ENCODE measurements at places on chromosomes 1 and 21.

DNA sequence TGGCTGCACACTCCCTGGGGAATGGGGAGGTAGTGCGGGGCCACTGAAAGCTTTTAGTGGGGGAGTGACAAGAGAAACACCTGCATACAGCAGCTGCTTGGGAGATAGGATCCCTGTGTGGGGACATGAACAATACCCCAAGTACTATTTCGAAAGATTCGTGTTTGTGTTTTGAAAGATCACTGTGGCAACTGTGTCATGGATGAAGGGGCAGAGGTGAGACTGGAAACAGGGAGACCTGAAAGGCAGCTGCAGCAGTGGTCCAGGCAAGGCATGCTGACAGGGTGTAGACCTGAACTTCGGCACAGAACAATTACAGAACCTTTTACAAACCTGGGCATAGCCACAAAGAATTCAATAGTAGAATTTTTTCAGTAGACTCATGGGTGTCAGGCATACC is 32.9 kb downstream of the TENT5C start:
- no peak for DNase-seq

GRCh38 chr1:226576601-226577000 is 28.0 kb downstream of the STUM start:
- DNase-seq, result no peak

DNA sequence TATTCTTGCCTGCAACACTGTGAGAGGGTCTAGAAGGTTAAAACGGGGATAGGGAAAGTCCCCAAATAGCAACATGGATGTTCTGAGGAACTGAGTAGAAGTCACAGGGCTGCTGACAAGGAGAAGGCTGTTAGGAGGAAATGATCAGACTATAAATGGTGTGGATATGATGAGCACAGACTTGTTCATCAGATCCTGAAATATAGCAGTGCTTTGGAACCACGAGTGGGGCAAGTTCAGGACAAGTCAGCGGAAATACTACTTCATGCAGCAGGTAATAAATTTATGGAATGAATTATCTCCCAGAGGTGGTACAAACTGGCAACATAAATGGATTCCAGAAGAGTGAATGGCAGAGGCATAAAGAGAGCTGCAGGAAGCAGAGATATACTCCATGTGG is 3.2 kb upstream of the KIAA0040 start:
- DNase-seq, result no peak

GRCh38 chr21:46149205-46149901 is 6.0 kb downstream of the FTCD start:
- DNase-seq, result no peak

GRCh38 chr1:33401471-33401870 is 29.4 kb downstream of the PHC2 start:
- no peak for DNase-seq

GRCh38 chr1:94434365-94435045 is 16.3 kb downstream of the ABCD3 start:
- no peak for DNase-seq

DNA sequence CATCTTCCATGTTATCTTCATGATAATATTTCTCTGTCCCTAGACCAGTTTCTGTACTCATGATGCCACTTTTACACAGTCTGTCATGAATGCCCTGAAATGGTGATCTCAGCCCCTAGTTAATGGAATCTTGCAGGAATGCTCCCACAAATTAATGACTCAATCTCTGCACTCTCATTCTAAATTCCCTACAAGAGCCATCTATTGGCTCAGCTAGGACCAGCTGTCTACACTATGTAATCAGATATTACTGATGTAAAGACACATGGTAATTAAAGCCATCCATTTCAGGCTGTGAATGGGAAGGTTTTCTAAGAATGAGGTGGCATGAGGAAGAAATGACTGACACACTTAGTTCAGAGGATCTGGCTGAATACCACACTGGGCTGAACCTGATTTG is 199.1 kb upstream of the KCND3 start:
- no peak for DNase-seq

GRCh38 chr1:107365527-107366240 is 224.8 kb downstream of the NTNG1 start:
- DNase-seq, result no peak

DNA sequence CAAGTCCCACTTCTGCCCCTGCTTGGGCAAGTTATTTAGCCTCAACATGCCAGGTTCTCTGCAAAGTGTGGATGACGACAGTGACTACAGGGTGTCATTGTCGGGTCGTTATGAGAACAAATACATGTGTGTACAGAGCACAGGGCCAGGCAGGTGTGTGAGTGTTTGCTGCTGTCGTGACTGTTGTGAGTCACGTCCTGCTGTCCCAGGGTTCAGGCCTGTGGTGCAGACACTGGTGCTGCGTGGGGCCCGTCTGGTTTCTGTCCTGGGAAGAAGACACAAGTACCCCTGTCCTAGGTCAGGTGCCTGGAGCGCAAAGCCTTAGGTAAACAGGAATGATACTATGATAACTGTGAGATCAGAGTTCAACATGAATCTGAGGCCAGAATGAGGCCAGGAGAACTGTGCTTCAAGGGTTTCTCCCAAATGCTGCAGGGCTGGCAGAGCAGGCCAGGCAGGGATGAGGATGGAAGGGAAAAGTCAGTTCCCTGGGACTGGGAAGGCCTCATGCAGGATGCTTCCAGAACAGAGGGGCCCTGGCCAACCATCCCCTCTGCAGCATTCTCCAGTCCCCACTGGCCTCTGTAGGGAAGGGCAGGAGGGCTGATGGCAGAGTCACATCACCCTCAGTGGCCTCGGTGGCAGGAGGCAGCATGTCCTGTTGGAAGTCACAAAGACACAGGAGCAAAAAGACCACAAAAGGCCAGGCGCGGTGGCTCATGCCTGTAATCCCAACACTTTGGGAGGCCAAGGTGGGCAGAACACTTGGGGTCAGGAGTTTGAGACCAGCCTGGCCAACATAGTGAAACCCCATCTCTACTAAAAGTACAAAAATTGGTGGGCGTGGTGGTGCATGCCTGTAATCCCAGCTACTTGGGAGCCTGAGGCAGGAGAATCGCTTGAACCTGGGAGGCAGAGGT is 15.7 kb downstream of the GPR157 start:
- DNase-seq, result no peak

DNA sequence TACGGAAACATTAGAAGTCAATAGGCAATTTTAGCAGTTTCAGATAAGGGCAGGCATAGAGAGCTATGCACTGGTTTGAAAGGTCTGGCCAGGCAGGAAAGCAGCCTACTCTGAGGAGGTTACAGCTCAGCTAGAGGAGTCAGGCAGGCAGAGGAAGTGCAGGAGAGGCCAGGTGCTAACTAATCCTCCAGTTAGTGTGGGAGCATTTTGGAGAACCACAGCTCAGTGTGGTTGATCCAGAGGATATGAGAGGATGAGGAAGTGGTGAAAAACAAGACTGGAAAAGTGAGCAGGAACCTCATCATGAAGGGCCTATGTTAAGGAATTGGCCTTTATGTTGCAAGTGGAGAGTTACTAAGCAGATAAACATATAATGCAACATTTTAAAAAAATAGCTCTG is 282.4 kb upstream of the SGIP1 start:
- DNase-seq, result peak; percentile 48

- no peak for DNase-seq
These were observed 3.3 kb upstream of the ATP6V1G3 start for GRCh38 chr1:198543670-198544260.

DNA sequence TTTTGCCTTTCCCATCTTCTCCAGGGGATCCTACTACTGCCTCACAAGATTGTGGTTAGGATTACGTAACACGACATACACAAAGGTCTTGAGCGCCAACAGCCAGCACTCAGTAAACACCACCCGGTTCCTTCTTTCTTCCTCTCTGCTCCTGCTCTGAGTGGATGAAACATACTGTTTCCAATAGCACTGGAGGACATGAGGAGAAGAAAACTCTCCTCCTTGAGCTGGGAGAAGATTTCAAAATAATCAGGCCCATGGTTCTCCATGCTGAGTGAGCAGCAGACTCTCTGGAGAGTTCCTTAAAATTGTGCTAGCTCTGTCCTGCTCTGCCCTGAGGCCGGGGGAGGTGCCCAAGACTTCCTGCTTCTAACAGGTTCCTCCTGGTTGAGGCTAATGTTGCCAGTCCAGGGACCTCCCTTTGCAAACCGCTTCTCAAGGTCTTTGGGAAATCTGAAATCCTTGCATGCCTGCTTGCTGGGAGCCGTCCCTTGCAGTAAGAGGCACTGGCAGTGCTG is 29.4 kb upstream of the MX1 start:
- DNase-seq, result peak; percentile 47

DNA sequence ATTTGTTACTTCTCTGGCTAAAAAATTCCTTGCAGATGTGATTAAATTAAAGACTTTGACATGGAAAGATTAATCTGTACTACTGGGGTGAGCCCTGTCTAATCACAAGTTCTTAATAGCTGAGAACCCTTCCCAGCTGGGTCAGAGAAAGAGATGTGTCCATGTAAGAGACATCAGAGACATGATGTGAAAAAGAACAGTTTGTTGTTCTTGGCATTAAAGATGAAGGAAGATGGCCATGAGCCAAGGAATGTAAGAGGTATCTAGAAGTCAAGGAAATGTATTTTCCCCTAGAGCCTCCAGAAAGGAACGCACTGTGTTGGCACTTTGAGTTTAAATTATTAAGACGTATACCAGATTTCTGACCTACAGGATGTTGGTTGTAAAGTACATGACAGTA is 1271.5 kb upstream of the PRMT6 start:
- no peak for DNase-seq

GRCh38 chr1:167161242-167161641 is 59.4 kb upstream of the POU2F1 start:
- DNase-seq, result peak; percentile 11

GRCh38 chr1:52558941-52559340 is 6.0 kb upstream of the TUT4 start:
- DNase-seq, result no peak

DNA sequence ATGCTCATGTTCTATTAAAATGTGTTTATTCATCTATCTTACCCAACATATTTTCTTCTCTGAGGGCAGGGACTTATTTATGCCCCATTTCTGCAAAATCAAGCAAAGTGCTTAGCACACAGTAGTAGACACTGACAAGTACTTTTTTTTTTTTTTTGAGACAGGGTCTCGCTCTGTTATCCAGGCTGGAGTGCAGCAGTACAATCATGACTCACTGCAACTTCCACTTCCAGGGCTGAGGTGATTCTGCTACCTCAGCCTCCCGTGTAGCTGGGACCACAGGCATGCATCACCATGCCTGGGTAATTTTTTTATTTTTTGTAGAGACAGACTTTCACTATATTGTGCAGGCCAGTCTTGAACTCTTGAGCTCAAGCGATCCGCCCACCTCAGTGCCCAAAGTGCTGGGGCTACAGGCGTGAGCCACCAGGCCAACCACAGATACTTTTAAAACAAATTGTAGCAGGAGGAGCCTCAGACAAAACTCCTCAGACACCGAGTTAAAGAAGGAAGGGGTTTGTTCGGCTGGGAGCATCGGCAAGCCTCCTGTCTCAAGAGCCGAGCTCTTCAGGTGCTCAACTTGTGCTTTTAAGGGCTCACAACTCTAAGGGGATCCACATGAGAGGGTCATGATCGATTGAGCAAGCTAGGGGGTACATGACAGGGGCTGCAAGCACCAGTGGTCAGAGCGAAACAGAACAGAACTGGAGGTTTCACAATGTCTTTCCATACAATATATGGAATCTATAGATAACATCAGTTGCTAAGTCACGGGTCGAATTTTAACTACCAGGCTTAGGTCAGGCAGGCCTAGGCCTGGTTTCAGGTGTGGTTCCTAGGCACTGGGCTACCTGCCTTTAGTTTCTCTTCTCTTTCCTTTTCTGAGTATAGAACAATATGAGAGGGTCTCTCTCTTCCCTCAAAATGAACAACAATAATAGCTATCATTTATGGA is 5.7 kb upstream of the TMEM167B start:
- peak; percentile 61 for DNase-seq

DNA sequence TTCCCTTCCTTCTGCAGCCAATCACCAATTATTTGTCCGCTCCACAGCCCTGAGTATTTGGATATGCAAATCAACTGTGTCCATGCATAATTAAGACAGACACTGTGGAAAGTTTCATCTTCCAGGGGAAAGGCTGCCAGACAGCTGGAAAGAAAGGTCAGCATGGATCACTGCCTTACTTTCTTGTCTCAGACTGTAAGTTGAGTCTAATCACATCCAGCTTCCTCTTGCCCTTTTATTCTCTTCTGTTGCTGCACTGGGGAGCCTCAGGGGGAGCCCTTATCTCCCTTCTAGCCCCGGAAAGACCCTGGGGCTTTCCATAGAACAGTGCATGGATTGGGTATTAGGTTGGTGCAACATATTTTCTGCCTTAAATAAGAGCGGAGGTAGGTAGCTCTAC is 182.9 kb downstream of the OMA1 start:
- no peak for DNase-seq

- DNase-seq, result no peak
These were observed 45.0 kb downstream of the KIAA0040 start for GRCh38 chr1:175147569-175147968.

- peak; percentile 12 for DNase-seq
These were observed 79.6 kb downstream of the SLC45A1 start for GRCh38 chr1:8397511-8397910.

DNA sequence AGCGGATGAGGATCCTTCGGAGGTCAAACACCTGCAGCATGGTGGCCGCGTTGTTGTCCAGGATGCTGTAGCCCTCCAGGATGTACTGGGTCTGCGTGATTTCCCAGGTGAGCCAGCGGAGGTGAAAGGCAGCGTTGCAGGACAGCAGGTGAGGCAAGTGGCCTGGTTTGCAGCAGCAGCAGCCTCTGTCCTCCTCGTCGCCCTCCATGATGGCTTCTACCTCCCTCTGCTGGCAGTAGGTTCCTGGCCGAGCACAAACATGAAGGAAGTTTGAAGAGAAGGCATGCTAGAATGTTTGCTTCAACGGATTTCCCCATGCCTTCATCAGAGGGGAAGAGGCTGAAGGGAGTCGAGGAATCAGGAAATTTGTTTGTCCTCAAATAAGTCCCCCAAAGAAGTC is 74.7 kb downstream of the NTPCR start:
- DNase-seq, result no peak

GRCh38 chr1:96074876-96075577 is 646.6 kb upstream of the PTBP2 start:
- DNase-seq, result no peak

- no peak for DNase-seq
These were observed 21.8 kb downstream of the PTPRC start for GRCh38 chr1:198660341-198661261.

DNA sequence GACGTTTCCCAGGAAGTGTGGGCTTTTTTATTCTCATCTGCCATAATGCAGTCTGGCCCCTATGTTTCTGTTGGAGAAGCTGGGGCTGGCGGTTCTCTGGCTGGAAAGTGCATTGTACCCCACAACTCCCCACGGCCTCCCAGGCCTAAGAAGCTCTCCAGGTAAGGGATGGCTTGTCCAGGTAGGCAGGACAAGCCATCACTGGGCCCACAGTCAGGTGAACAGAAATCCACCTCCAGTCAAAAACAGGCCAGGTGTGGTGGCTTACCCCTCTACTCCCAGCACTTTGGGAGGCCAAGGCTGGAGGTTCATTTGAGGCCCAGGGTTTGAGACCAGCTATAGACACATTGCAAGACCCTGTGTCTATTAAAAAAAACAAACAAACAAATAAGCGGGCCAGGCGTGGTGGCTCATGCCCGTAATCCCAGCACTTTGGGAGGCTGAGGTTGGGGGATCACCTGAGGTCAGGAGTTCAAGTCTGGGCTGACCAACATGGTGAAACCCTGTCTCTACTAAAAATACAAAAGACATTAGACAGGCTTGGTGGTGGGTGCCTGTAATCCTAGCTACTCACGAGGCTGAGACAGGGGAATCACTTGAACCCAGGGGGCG is 3.1 kb upstream of the WNT9A start:
- no peak for DNase-seq

All from NCI-H226 (cell line).